ENCODE measurements at places on chromosomes 5 and 9.

GRCh38 chr9:124344291-124345050 lies 70.8 kb downstream of the PSMB7 start:
- no peak for DNase-seq

DNA sequence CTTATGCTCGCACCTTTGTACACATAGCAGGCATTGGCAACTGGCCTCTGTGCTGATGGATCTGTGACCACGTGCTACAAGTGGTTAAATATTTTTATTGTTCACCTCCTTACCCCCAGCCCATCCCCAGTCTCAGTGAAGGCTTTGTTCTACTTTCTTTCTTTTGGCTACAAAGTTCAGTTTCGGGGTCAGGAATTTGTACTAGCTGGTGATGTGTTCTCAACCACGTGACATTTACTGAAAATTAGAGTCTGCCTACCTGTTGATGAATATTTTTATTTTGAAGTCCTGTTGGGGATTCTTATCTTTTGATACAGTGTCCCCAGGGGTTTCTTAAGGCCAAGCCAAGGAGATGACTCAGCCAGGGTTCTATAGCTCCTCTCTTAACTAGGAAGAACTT lies 47.8 kb downstream of the C9orf57 start:
- DNase-seq: no peak

GRCh38 chr5:34510002-34510401 lies 146.1 kb upstream of the RAI14 start:
- no peak for DNase-seq

DNA sequence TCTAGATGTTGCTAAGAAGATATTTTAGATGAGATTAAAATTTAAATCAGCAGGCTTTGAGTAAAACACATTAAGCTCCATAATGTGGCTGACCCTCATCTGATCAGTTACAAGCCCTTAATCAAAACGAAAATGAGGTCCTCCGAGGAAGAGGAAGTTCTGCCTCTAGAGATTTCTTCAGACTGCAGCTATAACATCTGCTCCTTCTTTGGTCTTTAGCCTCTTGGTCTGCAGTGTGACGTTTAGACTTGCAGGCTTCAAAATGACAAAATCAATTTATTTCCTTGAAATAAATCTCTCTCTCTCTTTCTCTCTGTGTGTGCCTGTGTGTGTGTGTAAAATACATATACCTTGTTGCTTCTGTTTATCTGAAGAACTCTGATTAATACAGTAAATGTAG lies 1429.8 kb upstream of the CDH9 start:
- DNase-seq: no peak

DNA sequence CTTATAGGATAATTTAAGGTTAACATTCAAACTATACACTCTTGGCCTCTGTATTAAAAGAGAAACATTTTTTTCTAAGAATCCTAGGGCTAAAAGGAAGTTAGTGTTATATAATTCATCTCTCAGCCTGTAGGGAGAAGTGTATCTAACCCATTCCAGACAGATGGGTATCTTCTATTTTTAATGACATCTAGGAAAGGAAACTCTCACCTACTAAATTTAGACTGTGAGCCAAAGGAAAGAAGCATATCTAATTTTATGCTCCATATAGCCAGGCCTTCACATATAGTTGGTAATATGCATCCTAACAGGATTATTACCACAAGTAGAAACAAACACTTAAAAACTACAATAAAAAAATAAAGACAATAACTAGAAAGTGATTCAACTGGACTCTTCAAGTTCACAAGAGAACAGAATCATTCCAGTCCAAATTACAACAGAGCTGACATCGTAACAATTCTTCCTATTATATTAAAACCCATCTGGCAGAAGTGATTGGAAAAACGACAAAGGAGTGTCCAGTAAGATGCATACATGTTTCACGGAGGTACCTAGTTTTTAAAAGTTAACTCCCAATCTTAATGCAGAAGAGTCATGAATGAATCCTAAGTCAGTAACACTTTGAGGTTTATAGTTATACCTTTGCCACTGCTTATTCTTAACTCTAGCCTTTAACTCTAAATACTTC lies 39.4 kb downstream of the SCAI start:
- DNase-seq: no peak

GRCh38 chr5:38554861-38555260 lies 1.6 kb downstream of the LIFR start:
- DNase-seq: no peak

GRCh38 chr9:36402536-36402935 lies 2.5 kb upstream of the RNF38 start:
- no peak for DNase-seq
